Aorta (tissue), 5 donors: ENCODE measurements at places on chromosomes 7 and 10. TPM values are rescaled to one million over a fixed set of nuclear protein-coding genes. Genes with fewer than 3 reads are reported as not detected.
A peak's percentile ranks its signal among the peaks of the same experiment; 100 is the strongest.

C10orf53 gene
- not detected for total RNA-seq

TSPAN14 gene
- total RNA-seq = 61.5 TPM

GRCh38 chr10:31381766-31382316 lies 62.8 kb downstream of the ZEB1 start:
- no peak for DNase-seq

- peak; percentile 7 for DNase-seq
These were observed 45.2 kb upstream of the SAMD8 start for GRCh38 chr10:75066271-75066670.

DNA sequence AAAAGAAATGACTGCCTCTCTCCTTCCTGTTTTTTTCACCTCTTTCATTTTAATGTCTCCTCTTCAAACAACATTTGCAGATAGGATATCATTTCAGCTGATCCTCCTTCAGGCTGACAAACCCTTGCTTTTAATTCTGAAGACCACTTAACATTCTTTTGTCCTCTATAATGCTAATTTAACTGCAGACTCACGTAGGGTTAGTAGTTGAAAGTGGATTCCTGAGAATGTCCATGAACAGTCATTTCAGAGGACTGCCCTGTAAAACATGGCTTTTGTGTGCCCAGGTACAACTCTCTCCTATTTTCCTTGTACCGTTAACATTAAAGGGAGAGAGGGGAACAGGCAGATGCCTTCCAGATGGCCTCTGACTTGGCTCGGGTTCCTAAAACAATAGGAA lies 524.4 kb downstream of the SDK1 start:
- DNase-seq = no peak
